RPMI7951 (cell line): ENCODE measurements at places on chromosomes 12 and 14. TPM values are rescaled to one million over a fixed set of nuclear protein-coding genes. Genes with fewer than 3 reads are reported as not detected.

- no peak for DNase-seq
Measured at GRCh38 chr12:19139615-19140194, 10.2 kb downstream of the PLEKHA5 start.

- DNase-seq = no peak
Measured at GRCh38 chr12:12356467-12356895, 397 bp upstream of the BORCS5 start.

- DNase-seq = peak; percentile 18
Measured at GRCh38 chr12:3964439-3964838, 91.2 kb upstream of the PARP11 start.

GRCh38 chr14:67045440-67045839, 143.8 kb upstream of the GARIN2 start:
- no peak for DNase-seq

- DNase-seq = peak; percentile 33
Measured at GRCh38 chr12:112514926-112515642, 96.3 kb downstream of the PTPN11 start.

- DNase-seq = no peak
Measured at GRCh38 chr12:72148709-72149108, 123.5 kb upstream of the TRHDE start.

GRCh38 chr14:93832081-93832480, 43.8 kb upstream of the PRIMA1 start:
- DNase-seq = no peak

DNA sequence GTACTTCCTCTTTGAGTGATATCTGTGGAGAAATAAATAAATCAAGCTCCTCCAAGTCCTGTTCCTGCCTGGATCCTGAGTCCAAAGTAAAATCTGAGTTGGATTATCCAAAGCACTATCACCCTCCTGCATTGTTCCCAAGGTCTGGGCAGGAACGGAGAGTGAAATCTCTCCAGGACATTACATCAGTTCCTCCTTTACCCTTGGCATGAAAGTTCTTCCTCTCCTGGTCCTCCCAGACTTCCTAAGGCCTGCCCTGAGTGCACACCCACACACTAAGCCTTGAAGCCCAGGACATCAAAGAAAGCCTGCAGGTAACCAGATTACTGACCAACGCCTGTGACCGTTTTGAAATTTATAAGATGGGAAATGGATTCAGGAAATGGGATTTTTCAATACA, 206.8 kb upstream of the BCL2L14 start:
- no peak for DNase-seq

DNA sequence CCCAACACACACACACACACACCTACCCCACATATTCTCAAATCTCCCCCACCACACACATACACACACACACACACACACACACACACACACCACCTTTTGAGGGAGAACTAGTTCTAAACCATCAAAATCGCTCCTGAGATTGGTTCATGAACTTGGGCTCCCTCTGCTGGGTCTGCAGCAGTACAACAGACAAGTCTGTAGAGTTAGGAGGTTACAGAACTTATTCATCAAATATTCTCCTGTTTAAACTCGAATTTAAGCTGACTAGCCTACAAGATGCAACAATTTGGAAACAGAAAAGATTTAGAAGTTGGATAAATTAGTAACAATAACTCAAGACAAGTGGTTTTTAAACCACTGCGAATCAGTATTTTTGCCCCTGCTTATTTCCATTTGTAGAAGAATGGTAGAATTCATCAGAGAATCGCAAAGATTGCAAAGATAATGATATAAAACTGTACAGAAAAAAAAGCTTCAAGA, 136.4 kb upstream of the USP15 start:
- DNase-seq = peak; percentile 26

DNA sequence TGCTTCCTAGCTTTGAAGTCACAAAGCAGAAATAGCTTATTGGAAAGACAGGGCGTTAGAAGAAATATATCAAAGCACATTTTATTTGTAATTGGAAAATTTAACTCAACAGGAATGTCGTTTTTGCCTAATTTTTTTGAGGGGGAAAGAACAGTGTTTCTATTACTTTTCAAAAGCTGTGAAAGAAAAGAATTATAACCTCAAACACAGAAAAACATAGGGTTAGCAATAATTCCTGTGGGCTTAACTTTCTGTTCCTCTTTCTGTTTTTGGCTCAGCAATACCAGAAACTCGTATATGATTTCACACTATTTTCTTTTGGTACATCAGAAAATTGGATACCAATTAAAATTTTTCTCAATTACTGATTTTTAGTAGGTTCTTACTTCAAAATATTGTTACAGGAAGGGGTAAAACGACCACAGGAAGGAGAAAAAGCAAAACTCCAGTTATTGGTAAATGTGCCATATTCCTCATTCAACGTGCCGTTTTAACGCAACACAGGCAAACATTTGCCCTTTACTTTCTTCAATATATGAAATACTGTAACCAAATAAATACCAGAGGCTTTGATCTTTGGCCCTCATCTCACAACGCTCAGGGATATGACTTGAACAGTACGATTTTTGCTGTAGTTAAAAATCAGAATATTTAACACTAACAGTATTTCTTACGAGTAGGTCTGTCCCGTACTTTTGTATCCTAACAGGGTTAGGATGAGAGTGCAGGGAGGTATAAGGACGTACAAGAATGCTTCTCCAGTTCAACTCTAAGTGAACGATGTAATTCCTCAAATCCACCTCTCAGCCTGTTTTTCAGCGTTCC, 1.3 kb upstream of the RNU6-7 start:
- DNase-seq = no peak

Gene SOAT2
- total RNA-seq = not detected in 2 replicates

GRCh38 chr14:101217616-101218371, 314.3 kb upstream of the RTL1 start:
- no peak for DNase-seq

- no peak for DNase-seq
Measured at GRCh38 chr12:68222326-68222725, 3.3 kb downstream of the IL26 start.

GRCh38 chr12:122090759-122091515, 12.4 kb downstream of the MLXIP start:
- no peak for DNase-seq

GRCh38 chr12:15977999-15978951, 67.1 kb downstream of the DERA start:
- no peak for DNase-seq

- peak; percentile 51 for DNase-seq
Measured at GRCh38 chr12:9707864-9708808, 24.8 kb downstream of the CLECL1 start.

Gene OR6C65
- not detected in 2 replicates for total RNA-seq

DNA sequence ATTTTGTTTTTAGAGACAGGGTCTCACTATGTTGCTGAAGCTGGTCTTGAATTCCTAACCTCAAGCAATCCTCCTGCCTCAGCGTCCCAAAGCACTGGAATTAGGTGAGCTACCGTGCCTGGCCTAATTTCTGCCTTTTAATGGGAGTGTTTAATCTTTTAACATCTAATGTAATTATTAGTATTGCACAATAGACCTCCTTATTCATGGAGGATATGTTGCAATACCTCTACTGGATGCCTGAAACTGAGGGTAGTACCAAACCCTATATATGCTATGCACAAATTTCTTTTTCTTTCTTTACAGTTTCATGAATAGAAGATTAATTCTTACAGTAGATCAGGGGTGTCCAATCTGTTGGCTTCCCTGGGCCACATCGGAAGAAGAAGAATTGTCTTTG, 47.8 kb downstream of the MYRFL start:
- no peak for DNase-seq

GRCh38 chr14:73823339-73823885, 28.2 kb upstream of the PTGR2 start:
- DNase-seq = peak; percentile 5

DNA sequence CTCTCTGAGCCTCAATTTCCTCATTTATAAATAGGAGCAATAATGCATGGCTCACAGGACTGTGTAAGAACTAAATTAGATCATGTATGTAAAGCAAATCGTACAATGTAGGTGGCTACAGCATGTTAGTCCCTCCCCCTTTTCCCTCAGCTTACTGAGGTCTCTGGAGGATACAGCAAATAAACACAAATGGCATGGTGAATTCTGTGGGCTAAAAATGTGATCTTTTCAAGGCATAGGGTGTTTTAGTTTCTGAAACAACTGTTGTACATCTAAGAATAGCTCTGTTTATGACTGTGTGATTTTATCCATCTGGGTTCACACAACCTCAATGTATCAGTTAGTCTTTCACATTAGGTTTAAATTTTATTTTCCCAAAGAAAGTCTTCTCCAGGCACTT, 121.2 kb upstream of the PLEKHG7 start:
- DNase-seq = no peak

DNA sequence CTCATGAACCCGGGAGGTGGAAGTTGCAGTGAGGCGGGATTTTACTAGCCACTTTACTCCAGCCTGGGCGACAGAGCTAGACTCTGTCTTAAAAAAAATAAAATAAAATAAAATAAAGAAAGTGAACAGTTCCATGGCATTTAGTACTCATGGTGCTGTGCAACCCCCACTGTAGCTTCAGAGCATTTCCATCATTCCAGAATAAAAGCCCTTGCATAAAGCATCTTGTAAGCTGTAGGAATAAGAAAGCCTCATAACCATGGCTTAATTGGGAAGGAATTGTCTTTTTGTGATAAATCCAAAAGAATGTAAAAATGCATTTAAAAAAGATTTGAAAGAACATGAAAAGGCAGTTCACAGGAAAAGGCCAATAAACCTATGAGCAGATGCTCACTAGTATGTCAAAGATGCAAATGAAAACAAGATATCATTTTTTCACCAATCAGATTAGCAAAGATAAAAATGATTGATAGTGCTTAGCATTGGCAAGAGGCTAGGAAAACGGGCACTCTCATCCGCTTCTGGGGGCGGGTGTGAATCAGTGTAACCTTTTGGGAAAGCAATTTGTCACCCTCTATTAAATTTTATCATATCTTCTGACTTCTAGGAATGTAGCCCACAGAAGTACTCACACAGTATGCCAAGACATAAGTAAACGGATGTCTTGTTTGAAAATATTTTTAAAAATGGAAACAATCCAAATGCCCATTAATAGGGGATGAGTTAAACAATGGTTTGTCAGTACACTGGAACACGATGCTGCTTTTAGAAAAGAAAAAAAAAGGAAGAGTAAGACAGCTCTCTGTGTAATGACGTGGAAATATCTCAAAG, 46.6 kb downstream of the CFAP251 start:
- DNase-seq = peak; percentile 24

Gene CACNA2D4
- total RNA-seq = 0.24 TPM in 1 of 2 replicates, not detected in the other

- no peak for DNase-seq
Measured at GRCh38 chr12:107450541-107450940, 235.1 kb upstream of the PWP1 start.

DNA sequence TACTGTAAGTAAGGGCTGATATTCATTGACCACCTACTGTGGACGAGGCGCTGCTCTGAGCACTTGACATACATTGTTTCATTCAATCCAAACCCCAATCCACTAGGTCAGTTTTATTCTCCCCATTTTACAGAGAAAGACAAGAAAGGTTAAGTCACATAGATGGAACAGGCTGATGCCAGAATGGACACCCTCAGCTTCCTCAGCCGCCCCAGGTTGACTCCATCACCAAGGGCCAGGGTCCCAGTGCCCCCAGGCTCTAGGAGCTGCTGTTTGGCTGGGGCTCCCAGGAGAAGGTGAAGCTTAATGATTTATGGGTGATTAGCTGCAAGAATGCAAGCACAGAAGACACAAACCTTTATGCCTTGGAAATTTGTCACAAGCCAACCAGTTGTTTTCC, 671 bp upstream of the AQP2 start:
- no peak for DNase-seq

Gene JPH4
- under 0.01 TPM in 1 of 2 replicates, not detected in the other for total RNA-seq

GRCh38 chr14:82180139-82180538, 646.5 kb upstream of the SEL1L start:
- no peak for DNase-seq

DNA sequence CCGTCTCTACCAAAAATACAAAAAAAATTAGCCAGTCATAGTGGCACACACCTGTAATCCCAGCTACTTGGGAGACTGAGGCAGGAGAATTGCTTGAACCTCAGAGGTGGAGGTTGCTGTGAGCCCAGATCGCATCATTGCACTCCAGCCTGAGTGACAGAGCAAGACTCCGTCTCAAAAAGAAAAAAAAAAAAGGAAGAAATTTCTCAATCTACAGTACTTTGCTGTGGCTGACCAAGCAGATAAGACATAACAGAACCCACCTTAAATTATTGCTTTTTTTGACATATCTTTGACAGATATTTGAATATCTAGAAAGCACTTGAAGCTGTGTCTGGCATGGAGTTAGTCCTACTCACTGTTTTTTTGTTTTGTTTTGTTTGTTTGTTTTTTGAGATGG, 34.9 kb upstream of the HNF1A start:
- no peak for DNase-seq

- DNase-seq = no peak
Measured at GRCh38 chr12:56601503-56601902, 28.6 kb downstream of the BAZ2A start.

GRCh38 chr12:67437011-67437410, 167.9 kb downstream of the CAND1 start:
- no peak for DNase-seq

DNA sequence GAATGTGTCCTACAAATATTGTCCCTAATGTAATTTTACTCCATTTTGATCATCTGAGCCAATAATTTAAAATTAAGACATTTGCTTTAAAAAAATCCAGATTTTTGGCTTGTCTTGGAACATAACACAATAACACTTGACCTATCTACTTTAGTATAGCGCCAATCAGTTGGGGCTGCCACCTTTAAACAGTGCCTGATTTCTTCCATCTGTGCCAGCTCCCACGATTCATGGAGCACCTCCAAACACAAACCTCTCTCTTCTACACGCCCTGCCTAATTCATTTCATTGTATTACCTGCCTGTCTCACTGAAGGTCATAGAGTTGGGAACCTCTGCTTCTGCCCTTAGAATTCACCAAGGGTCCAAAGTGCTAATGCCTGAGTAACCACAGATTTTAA, 352.4 kb downstream of the TMEM132D start:
- DNase-seq = no peak

DNA sequence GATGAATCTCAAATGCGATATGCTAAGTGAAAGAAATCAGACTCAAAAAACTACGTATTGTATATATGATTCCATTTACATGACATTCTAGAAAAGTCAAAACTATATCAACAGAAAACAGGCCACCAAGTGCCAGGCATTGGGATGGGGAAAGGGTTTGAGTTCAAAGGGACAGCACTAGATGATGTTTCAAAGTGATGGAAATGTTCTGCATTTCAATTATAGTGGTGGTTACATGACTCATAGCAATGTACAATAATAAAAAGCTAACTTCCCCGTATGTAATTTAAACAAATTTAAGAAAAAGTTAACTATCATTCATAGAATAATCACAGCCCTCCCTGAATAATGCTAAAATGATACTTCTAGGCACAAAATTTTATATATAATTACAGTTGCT, 13.5 kb downstream of the HECTD1 start:
- DNase-seq = no peak

- no peak for DNase-seq
Measured at GRCh38 chr14:90362558-90362896, 30.8 kb upstream of the NRDE2 start.

DNA sequence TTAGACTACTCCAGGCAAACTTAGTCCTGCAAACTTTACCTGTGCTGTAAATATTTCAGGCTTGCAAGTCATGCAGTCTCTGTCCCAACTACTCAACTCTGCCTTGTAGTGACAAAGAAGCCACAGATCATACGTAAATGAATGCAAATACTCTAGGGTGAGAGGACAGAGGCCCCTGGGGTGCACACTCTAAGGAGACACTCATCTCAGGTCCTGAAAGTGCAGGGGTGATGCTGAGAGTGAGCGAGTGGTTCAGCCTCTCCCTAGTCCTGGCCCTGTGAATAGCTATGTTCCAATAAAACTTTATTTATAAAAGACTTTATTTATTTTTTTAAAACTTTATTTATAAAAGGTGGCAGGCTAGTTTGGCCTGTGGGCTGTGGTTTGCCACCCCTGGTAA, 34.9 kb downstream of the HCAR2 start:
- DNase-seq = no peak
